ENCODE measurements at places on chromosomes 7 and 10.

DNA sequence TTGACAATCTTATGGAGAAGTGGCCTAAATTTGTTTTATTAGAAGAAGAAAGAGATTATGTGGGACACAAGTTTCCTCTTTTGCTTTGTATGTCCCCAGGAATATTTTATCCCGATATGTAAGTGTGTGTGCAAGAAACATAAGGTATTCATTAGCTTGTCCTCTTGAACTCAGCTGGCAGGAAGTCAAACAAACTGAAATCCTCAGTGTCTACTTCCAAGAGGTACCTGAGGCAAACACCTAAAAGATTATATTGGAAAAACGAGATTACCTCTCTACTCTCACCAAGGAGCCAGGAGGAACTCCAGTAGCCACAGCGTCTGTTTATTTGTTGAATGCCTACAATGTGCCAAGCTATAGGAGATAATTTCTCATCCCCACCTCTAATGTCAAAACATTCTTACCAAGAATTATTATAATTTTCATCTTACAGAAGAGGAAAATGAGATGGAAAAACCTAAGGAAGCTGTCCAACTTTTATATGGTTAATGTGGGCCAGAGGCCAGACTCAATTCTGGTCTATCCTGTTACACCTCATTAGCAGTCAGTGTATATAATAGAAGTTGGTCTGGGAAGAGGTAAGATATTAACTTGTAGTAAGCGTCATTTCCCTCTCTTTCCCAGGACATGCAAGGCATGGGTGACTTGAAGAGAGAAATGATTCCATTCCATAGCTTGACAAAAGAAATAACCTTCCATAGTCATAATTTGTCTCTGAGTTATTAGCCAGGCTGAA, 692.7 kb downstream of the MAGI2 start:
- DNase-seq = no peak

GRCh38 chr10:68560943-68561864, 1.1 kb downstream of the TET1 start:
- DNase-seq = peak; percentile 8

- no peak for DNase-seq
These were observed 85.4 kb downstream of the PROSER2 start for GRCh38 chr10:11908536-11908935.

GRCh38 chr7:1227071-1227804, 5.4 kb upstream of the UNCX start:
- DNase-seq = no peak

DNA sequence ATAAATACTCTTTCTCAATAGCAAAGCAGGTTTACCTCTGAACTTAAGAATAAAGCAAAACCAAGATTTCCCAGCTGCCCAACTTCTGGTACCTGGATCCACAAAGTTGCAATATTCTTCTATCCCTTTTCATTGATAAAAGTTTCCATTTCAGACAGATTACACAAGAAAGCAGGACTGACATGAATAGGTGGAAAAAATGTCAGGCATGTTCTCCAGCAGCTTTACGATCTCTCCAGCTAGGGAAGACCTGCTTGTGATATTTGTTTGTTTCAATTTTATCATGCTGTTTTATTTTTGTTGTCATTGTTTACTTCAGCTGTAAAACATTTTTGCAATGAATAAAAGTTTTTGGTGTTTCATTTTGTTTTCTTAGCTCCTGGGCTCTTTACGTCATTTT, 9.0 kb downstream of the RGS10 start:
- DNase-seq = no peak

DNA sequence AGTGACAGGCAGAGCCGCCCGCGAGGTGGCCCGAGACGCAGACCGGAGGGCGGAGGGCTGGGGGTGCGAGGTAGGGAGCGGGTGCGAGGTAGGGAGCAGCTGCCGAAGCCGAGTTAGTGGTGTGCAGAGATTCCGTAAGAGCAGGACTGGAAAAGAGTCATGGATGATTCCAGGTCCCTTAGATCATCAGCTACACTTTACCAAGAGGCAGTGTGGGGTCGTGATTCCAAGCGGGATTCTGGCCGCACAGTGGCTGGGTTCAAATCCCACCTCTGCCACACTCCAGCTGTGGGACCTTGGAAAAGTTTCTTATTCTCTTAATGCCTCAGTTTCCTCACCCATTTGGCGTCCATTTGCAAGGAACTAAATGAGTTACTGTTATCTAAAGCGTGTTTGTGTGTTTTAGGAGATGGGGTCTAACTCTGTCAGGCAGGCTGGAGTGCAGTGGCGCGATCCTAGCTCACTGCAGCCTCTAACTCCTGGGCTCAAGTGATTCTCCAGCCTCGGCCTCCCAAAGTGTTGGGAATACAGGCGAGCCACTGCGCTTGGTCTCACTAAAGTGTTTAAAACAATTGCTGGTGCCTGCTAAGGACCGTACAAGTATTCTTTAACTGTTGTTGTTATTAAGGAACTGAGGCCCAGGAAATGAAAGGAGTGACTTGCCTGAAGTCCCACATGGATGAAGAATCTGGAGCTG, 1.1 kb downstream of the NDUFB2 start:
- DNase-seq = no peak

DNA sequence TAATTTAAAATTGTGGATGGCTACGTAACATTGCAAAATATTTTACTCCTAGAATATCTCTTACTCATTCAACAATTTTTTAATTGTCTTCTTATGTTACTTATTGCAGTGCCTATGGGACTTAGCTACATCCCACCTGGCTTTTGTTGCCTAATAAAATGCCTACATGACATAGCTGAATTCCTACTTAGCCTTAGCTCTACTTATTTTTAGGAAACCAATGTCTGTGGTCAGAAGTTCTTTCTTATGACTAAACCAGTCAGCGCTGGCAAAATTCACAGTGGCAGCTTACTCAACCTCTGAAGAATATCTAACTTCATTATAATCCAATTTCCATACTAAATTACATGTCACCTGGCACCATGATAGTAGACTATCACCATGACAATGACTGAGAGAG, 1612.4 kb upstream of the LRRTM3 start:
- no peak for DNase-seq

DNA sequence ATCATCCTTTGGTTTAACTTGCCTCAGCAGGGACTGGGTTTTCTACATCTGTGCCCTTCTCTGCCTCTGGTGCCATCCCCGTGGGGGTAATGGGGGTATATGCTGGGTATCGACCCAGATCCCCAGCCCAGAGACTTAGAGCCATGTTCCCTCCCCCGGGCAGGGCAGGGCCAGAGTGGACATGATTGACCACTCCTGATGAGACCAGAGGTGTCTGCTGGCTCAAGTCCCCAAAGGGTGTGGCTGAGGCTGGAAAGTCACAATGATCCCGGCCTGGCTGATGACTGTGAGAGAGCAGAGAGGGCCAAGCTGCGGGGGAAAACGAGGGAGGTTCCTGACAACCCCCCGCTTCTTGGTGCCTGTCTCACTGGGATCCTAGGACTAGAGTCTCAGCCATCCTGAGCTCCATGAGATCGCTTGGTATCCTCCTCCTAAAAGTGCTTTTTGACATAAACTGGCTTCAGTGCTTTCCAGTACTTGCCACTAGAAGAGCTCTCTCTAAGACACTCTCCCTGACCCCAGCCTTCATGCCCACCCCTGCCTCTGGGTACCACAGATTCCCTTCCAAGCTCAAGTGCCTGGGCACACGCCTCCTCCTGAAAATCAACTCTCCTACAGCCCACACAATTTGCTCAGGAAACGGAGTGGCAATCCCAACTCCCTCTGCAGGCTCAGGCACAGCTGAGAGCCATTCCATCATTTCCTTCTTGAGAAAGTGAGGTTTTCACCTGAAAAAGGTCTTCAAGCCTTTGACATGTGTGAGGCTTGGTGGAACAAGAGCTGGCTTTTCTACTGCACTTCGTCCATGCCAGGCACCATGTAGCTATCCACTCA, 33.9 kb downstream of the DRGX start:
- no peak for DNase-seq

- no peak for DNase-seq
These were observed 817.5 kb downstream of the NXPH1 start for GRCh38 chr7:9250876-9251275.

DNA sequence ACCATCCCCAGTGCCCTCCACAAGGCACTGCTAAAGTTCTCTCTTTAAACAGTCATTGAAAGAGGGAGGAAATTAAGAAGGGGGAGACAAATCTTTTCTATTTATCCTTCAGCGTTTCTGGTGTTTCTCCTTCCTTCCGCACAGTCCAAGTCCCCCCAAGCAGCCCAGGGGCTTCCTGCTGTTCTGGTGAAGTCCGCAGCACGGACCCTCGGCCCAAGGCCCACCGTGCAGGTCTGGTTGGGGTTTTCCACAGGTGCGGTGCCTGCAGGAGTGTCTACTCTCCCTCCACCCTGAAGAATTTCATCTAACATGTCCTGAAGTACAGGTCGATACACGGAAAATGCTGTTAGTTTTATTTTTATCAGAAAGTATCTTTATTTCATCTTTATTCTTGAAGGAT, 34.1 kb upstream of the KNDC1 start:
- no peak for DNase-seq

DNA sequence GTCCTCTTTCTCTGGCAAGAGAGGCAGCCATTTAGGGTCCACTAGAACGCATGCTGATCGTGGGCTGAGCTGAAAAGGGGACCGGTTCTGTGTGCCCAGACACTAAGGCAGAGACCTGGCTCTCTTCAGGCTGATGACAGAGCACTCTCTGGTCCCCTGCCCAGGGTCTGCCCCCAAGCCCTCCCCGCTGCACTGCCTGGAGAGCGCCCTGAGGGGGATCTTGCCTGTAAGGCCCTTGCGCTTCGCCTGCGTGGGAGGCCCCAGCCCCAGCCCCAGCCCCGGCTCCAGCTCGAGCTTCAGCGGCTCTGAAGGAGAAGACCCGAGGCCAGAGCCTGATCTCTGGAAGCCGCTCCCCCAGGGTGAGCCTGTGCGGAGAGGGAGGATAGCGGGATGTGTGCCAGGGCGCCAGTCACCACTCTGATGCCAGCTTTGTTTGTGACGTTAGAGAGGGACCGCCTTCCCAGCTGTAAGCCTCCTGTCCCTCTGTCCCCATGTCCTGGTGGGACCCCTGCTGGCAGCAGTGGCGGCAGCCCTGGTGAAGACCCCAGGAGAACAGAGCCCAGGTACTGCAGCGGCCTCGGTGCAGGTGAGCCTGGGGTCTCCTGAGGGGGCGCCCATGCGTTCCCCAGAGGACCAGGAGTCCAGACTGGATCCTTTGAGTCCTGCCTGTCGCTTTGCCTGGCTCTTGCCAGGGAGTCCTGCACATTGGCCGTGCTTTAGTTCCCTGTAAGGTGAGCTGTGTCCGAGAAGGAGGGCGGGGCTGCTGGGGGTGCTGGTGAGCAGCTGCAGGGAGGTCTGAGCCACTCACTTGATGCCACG, 43.2 kb downstream of the ZNF467 start:
- no peak for DNase-seq

- no peak for DNase-seq
These were observed 37.1 kb downstream of the COBL start for GRCh38 chr7:51279391-51280023.

DNA sequence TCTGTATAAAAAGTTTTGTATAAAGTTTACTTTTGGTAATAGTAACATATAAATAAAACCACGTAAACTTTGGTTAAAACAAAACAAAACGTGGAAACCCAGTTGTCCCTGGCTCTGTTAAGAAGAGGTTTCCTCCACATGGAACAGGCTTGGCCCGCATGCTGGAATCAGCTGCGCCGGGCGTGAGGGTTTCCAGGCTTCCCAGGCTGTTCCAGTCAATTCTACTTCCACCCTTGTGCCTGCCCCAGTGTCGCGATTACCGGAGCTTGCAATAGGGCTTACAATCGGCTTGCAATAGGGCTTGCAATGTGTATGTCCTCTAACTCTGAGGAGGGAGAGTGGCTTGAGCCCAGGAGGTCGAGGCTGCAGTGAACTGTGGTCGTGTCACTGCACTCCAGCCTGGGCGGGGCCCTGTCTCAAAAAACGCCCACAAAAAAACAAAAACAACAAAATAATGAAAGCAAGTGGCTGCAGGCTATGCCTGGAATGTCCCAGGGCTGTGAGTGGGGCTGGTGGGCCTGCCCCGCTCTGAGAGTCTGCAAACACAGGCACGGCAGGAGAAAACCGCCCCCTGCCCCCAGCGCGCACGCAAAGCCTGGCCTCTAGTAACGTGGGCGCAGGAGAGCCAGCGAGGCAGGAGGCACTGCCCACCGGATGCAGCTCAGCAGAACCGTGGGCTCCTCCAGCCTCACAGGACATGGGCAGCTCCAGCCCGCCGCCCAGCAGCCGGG, 16.3 kb downstream of the CYP2W1 start:
- no peak for DNase-seq
